ENCODE measurements at places on chromosomes 2 and 18.

DNA sequence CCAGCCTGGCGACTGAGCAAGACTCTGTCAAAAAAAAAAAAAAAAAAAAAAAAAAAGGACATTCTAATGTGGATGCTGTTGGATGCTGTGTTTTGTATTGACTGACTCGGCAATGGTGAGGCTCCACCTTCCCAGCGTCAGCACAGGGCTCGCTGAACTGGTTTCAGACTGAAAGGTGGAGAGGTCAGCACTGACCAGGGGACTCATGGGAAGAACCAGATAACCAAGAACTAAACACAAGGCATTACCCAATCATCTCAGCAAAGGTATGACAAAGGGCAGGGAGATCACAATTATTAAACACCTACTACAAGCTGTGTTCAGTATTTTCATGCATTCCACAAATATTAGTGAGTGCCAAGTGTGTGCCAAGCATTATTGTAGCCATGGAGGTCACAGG, 103.2 kb downstream of the LRATD1 start:
- no peak for DNase-seq

- no peak for DNase-seq
These were observed 346.0 kb downstream of the CYRIA start for GRCh38 chr2:16319551-16320121.

DNA sequence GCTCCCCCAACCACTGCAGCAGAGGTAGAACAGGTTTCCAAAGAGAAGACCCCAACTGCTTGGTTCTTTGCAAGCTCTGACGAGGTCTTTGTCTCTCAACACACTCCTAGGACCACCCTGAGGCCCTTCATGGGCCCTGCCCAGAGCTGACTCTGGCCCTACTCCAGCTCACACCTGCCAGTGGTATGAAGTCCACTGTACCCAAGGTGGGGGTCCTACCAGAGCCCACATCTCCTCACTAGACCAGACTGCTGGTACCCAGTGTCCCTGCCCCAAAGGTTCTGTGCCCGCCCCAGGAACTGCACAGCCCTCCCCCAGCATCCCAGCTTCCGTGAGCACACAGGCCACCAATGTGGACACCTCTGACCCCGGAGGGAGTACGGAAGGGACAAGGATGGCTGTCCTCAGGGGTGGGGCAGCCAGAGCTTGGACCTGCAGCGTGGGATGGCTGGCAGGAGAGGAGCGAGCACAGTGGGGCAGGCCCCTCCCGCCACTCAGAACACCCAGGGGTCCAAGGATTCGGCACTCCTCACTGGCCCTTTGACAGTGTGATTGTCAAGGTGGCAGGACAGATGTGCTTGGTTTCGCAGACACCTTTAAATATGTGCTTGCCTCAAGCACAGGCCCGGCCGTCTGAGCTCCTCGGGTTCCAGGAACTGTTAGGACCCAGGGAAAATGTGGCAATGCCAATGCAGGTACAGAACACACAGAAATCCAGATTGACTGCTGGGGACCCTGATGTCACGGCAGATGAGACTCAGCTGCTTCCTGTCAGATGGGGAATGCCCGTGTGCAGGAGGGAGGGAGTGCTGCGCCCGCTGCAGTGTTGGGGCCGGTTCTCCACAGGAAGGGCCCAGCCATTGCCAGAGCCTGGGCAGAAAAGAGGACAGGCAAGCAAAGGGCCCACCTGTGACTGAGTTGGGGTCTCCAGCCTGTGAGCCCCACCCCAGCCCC, 51.2 kb downstream of the MTERF4 start:
- no peak for DNase-seq

- DNase-seq = no peak
These were observed 59.5 kb downstream of the LPIN1 start for GRCh38 chr2:11805920-11806319.

GRCh38 chr2:38797250-38797676, 19.3 kb downstream of the GEMIN6 start:
- no peak for DNase-seq

- no peak for DNase-seq
These were observed 32.2 kb downstream of the KCTD18 start for GRCh38 chr2:200477667-200478131.

- DNase-seq = no peak
These were observed 104.7 kb upstream of the FAM117B start for GRCh38 chr2:202530038-202530437.

DNA sequence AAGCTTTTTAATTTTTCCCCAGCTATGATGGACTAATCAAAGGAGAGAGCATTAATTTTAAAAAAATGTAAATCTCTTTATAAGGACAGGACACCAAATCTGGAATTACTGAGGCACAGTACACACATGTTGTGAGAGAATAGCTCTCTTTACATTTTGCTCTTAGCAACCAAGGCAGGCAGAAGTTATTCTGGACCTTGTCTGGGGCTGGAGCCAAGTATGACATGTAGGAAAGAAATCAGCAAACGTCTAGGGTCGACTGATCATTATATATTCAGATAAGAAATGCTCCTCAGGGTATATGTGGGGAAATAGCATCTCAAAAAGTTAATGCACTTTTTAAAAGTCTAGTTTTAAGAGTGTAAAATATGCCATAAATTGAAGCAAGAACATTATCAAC, 1330.0 kb upstream of the CELF4 start:
- DNase-seq = no peak

DNA sequence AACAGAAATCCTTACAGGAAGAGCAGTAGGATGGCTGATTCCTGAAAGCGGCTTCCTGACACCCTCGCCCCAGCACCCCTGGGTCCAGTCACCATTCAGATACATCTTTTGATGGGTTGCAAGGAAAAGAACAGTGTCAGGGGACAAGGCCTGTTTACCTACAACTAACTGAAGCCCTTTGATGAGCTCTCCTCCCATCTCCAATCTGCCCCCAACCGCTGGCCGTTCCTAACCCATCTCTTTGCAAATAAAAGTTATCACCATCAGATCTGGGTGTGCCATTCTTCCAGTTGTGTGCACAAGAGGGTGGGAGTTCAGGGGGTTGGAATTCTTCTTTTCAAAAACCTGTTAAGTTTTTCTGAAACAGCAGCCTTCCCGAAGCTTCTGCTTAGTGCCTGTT, 48.9 kb downstream of the ARL4C start:
- no peak for DNase-seq

DNA sequence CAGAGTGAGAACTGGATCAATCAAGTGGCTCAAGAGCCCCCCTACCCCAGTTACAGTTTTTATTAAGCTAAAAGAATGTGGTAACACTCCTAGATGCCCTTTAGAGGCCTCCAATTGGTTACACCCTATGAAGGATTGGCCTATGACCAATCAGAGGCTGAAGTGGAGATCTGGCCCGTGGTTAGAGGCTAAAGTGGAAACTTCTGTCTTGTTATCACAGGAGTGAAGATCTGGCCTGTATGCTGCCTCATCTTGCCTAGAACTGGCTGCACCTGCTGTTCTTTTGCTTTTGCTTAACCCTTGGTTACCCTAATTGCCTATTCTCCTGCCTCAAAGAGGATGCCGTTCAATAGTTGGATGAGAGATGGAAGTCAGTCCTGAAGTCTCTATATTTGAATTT, 100.1 kb upstream of the MAP2 start:
- DNase-seq = no peak

- DNase-seq = no peak
These were observed 10.1 kb downstream of the ATAD2B start for GRCh38 chr2:23916727-23917405.

DNA sequence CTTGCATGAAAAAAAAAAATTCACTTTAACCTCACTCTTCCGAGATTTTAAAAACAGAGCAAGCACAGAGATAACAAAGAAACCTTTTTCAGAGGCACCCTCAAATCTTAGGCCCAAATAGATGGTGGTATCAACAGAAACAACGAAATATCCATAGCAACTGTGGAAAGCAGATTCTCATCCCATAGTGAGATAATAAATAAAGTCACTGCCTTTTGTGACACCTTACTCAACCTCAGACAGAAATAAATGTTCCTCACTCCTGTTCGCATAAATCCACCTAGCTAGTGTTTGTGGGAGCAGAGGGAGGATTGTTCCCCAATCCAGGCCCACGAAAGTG, 60.9 kb upstream of the RTN4 start:
- DNase-seq = no peak

- no peak for DNase-seq
These were observed 190.2 kb downstream of the SETBP1 start for GRCh38 chr18:44870631-44871502.

- no peak for DNase-seq
These were observed 27.5 kb downstream of the BUB1 start for GRCh38 chr2:110650346-110650745.

- no peak for DNase-seq
These were observed 29.0 kb downstream of the TNFRSF11A start for GRCh38 chr18:62354151-62354550.

- DNase-seq = peak; percentile 39
These were observed at the start of gene CCBE1 for GRCh38 chr18:59697236-59697932. Gene CCBE1 (minus strand): TSS chr18:59697423.

- no peak for DNase-seq
These were observed 3.4 kb downstream of the FBLN7 start for GRCh38 chr2:112141626-112142007.

- DNase-seq = no peak
These were observed 54.4 kb downstream of the RAB31 start for GRCh38 chr18:9762526-9762925.

DNA sequence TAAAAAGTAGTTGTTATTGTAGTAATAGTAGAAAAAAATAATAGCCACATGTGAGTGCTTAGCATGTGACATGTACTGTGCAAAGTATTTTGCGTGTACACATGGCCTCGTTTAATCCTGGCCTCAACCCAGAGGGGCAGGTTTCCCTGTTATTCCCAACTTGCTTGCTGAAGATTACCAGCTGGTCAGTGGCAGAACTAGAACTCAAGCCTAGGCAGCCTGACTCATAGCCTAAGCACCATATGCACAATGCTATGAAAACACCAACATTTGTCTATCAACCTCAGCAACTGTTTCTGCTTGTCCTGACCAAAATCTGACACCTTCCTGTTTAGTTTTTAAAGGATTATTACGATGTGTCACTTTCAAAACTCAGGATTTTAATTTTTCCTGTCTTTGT, 234.9 kb upstream of the SMAD7 start:
- no peak for DNase-seq
